Vagina (tissue), 2 donors: ENCODE measurements at places on chromosomes 2 and 18.
A peak's percentile ranks its signal among the peaks of the same experiment; 100 is the strongest.

GRCh38 chr2:241794250-241794823 is 14.7 kb upstream of the NEU4 start:
- DNase-seq: no peak
- H3K27me3 ChIP-seq: no peaks in the 10 kb centered on the region

- H3K27me3 ChIP-seq: no peaks in the 10 kb centered on the region
- no peak overlapping the region for H3K27ac ChIP-seq
- H3K4me3 ChIP-seq: no peak overlapping the region
- no peaks in the 10 kb centered on the region for H3K36me3 ChIP-seq
These were observed 389.8 kb downstream of the FIGN start for GRCh38 chr2:163345795-163346573.

DNA sequence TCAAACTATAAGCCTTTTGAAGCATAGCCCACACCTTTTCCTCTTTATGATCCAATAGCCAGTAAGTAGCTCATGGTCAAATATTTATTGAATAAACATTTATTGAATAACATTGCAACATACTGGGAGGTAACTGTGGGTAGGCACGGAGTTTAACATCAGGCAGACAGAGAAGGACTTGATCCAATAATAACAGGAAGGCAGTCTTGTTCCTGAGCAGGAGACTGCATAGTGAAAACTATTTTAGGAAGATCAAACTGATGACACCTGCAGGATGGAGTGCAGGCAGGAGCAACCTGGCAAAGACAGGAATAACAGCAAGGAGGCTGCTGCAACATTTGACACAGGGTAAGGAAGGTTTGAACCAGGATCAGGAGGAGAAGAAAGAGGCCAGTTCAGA is 3.1 kb upstream of the DCTN1 start:
- H3K4me1 ChIP-seq: peaks cover 76% of the 10 kb centered on the region
- H3K27ac ChIP-seq: no peak overlapping the region
- no peaks in the 10 kb centered on the region for H3K27me3 ChIP-seq
- DNase-seq: no peak
- no peak overlapping the region for H3K4me3 ChIP-seq

GRCh38 chr18:9913151-9913525 is 678 bp upstream of the VAPA start:
- peak overlapping the region; percentile 99 for H3K27ac ChIP-seq
- no peaks in the 10 kb centered on the region for H3K27me3 ChIP-seq
- peaks cover 29% of the 10 kb centered on the region for H3K4me1 ChIP-seq
- no peak for DNase-seq
- no peaks in the 10 kb centered on the region for H3K36me3 ChIP-seq
- H3K4me3 ChIP-seq: peak overlapping the region; percentile 82

DNA sequence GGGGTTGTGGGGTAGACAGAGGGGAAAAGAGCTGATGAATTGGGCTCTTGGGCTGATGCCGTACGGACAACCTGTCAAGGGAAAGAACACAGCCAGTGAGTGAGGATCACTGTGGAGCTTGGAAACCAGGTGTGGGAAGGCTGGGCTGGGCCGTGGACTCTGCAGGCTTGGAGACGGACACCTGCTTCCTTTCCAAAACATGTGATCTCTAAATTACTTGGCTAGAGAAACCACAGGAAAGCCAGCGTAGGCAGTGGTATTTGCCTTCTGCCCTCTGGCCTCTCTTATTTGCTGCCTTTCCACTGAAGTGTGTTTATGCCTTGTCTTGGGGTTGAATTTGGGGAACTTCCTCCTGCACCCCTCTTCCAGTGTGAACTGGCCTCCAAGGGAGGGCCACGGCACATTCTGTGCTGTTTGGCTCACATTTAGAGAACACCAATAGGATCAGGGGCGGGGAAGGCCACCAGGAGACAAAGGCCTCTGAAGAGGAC is 267.7 kb downstream of the PRKCE start:
- H3K27me3 ChIP-seq: no peaks in the 10 kb centered on the region
- no peaks in the 10 kb centered on the region for H3K36me3 ChIP-seq
- DNase-seq: no peak
- H3K4me3 ChIP-seq: no peak overlapping the region
- H3K27ac ChIP-seq: no peak overlapping the region

- H3K4me1 ChIP-seq: no peaks in the 10 kb centered on the region
- no peaks in the 10 kb centered on the region for H3K27me3 ChIP-seq
- H3K27ac ChIP-seq: no peak overlapping the region
- H3K4me3 ChIP-seq: no peak overlapping the region
- no peaks in the 10 kb centered on the region for H3K36me3 ChIP-seq
These were observed 795.8 kb upstream of the GCFC2 start for GRCh38 chr2:76506538-76506937.

- no peaks in the 10 kb centered on the region for H3K27me3 ChIP-seq
- no peak overlapping the region for H3K4me3 ChIP-seq
- H3K27ac ChIP-seq: no peak overlapping the region
These were observed 34.2 kb downstream of the NPAS2 start for GRCh38 chr2:100853909-100854810.
